ENCODE measurements at places on chromosomes 3 and 15.

DNA sequence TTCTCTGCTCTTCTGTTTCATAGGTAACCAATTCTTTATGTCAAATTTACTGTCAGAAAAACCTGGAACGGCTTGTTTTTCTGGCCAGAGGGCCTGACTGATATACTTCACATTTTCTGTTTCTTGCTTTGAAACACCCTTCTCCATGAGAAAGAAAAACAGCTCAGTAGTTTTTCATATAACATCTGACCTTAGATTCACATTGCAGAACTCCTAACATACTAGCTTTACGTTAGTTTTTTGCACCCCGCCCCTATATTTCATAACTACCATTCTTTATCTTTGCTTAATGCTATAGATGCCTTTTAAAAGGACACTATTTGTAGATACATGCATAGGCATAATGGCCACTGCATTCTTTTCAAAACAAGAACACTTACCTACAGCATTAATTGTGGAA lies 83.9 kb upstream of the TSC22D2 start:
- no peak for DNase-seq

GRCh38 chr3:63042833-63043232 lies 167.6 kb upstream of the CADPS start:
- no peak for DNase-seq

DNA sequence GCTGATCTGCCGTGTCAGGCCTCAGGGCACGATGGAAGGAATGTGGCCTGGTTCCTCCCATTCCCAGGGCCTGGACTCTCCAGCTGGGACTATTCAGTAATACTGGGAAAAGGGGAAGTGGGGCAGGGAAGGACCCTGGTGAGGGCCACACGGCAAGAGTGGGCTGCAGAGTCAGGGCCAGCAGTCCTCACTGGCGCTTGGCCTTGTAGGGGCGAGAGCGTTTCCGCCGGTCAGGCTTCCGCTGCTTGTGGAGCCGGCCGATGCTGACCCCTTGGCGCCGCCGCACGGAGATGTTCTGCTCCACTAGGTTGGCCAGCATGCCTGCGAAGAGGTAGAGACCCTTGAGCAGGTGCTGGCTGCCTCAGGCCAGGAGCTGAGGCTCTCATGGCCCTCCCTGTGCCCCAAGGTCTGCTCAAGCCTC lies 42.8 kb downstream of the SEMA3G start:
- no peak for DNase-seq

GRCh38 chr3:26422415-26422814 lies 200.2 kb upstream of the LRRC3B start:
- no peak for DNase-seq

GRCh38 chr15:85415783-85416182 lies 35.4 kb downstream of the AKAP13 start:
- DNase-seq: no peak

DNA sequence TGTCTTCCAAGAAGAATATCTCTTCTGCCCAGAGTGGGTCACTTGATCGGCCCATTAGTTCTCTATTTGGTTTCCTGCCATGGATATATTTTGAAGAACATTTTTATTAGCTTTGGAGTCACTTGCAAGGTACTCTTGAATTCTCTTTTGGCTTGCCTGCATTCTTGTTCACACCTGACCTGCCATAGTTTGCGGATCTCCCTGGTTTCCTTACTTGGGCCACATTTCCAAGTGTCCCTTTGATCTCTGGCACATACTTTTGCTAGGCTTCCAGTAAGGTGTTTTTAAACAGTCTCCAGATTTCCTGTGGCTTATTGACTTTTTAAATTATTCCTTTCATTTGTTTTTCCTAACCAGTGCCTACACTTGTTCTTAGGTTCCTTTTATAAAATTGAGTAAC lies 488.5 kb upstream of the MDFIC2 start:
- no peak for DNase-seq

GRCh38 chr3:196339493-196340254 lies 1.5 kb upstream of the TM4SF19 start:
- DNase-seq: no peak

DNA sequence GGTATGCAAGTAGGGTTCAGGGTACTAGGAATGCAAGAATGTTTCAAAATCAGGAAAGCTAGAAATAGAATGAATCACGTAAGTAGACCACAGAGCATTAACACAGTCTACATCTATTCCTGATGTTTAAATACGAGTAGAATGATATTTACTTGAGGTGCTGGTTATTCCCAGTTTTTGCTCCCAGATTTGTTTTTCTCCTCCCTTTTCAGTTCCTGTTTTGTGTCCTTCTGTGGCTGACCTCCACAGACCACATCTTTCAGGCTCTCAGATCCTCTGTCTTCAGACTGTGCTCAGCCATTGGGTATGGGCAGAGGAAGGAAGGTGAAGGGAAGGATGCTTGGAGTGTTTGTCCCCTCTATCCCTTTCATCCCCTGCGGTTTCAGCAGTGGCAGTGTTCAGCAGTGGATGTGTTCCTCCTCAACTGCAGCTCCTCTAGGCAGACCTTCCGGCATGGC lies 276.6 kb downstream of the ZNF621 start:
- peak; percentile 30 for DNase-seq

DNA sequence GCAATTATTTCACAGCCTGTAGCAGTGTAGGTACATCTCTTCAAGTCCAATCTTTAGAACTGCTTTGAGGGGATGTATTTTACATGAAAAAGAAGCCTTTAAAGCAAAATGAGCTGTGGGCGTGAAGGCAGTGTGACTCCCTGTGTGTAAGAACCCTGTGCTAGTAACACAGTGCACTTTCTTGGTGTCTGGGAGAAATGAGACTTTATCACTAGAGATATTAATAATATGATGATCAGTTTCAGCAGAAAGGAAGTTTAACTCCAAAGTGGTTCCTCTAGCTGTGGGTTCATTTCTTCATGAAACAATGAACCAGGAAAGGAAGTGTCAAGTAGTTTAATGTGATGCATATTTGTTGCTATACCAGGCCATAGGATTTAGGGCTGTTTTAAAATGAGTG lies 41.5 kb downstream of the SLCO3A1 start:
- no peak for DNase-seq

DNA sequence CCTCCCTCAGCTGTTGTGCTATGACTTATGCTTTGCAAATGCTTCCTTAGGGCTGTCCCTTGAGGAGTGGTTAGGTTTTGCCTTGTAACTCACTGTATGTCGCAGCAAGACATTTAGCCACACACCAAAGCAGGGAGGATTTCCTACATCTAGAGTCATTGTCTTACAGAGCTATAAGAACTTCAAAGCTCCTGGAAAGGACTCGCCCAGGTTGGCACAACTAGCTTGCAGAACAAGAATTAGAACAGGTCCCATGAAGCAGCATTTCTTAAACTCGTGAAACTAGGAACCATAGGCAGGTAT lies 19.4 kb upstream of the ACAP2 start:
- no peak for DNase-seq

- no peak for DNase-seq
These were observed 919.0 kb downstream of the EPHA3 start for GRCh38 chr3:90026406-90026805.

GRCh38 chr15:79562899-79563298 lies 130.8 kb downstream of the MINAR1 start:
- DNase-seq: no peak

GRCh38 chr15:59105854-59106253 lies 908 bp downstream of the CCNB2 start:
- no peak for DNase-seq

- no peak for DNase-seq
These were observed 15.6 kb downstream of the SENP5 start for GRCh38 chr3:196883361-196883760.

DNA sequence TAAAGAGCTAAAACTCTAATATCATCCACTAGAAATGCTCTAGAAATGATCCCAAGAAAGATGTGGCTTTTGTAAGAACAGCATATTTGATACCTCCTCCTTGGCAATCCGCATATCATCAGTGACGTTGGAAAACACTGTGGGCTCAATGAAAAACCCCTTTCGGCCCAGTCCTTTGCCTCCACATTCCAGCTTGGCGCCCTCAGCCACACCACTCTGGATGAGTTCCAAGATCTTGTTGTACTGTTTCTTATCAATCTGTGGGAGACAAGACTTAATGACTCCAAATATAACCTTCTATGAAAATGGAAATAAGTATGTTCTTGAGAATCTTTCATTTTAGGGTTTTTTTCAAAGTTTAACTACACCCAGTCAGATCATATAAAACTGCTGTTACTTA lies 103.6 kb downstream of the ALDH1A2 start:
- no peak for DNase-seq

GRCh38 chr15:73930371-73930770 lies 4.1 kb downstream of the LOXL1 start:
- no peak for DNase-seq

DNA sequence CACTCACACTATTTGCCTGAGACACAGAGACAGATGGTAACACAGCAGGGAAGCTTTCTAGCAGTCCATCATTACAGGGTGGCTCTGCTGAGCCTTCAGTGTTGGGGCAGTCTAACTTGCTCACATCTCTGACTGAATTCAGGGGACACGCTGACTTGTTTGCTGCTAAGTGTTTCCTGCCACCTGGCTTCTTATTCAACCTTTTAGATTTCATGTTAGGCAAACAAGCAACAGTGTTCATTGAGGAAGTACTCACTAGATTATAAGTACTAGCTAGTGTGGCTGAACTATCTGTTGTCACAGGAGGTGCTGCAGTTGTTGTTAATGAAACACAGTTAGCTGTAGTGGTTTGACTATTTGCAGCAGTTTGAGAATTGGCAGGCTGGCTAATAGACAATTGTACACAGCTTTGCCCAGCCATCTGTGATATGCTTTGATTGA lies 37.3 kb downstream of the USF3 start:
- DNase-seq: no peak

DNA sequence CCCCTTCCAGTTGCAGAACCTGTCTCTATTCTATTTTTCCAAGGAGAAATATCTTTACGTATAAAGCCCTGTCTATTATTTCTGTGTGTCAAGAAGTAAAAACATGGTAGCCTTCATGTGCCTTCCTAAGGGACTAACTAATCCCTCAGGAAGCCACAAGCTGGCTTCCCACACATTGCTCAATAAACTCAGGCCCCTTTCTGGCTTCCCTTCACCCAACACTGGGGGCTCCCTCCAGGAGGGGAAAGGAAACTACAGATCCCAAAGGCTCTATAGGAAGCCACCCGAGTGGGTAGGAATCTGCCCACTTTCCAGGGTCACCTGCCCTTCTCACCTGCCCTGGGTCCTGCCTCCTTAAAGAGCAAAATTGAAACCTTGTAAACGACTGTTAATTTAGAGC lies 4.6 kb downstream of the TLE3 start:
- no peak for DNase-seq

GRCh38 chr3:47225310-47225906 lies 57.2 kb downstream of the KIF9 start:
- no peak for DNase-seq

GRCh38 chr3:48502728-48503168 lies 1.2 kb downstream of the SHISA5 start:
- no peak for DNase-seq

DNA sequence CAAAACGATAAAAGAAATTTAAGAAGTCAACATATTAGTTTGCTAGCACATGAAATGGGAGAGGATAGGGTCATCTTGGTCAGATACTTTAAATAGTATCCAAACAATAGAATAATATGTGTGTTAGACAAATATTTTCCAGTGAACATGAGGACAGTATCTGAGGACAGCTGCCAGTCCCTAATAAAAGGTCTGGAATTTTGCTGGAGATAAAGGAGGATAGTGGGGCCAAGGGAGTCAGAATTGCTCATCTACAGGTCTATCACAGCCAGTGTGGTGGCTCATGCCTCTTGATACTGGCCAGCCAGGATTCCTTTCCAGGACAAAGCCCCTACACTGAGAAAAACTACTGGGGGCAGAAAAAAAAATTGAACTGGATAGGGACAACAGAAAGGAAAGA lies 74.0 kb downstream of the HERC1 start:
- DNase-seq: no peak

DNA sequence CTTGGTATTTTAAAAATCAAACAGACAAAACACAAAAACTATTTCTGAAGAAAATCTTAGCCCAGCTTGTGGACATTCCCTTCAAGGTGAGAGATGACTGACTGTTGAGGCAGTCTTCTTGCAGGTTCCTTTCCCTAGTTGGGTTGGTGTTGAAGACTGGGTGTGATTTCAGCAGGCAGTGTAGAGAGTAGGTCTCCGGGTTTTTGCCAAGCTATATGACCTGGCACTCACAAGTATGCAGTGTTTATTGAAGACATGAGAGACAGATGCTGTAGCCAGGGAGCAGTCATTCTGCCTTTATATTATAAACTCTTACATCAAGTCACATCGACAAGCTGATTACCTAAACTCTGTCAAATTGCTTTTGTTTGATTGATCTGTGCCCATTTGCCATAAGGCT lies 17.5 kb downstream of the SENP8 start:
- no peak for DNase-seq

DNA sequence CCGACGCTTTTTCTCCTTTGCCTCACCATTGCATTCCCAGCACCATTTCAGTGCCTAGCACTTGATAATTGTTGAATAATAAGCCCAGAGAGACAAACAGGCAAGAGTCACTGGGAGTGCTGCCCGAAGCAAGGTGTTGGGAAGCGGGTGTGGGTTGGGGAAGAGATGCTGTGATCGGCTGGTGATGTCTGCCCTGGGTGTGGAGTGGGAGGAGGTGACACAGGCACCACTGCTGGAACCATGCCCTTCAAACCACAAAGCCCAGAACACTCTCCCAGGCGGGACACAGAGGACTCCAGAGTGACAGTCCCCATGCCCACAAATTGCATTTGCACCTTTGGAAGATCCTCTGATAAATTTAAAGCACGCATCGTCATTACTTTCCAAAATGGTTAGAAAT lies 148.2 kb downstream of the CHSY1 start:
- no peak for DNase-seq

DNA sequence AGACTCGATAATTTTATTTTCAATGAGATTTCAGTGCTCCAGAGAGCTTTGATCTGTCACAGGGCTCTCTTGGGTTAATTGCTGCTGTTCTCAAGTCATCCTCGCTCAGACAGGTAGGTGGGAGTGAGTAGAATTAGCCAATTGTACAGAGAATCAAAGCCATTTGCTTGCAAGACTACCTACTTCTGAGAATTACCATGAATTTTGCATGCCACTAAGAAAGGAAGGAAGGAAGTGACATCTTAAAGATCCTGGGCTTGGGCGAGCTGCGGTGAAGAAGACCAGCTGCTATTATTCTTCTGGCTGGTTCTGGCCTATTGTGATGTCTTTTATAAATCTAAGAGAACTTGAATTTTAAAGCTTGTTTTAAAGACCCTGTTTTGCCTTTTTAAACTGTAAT lies 154.1 kb upstream of the LPP start:
- DNase-seq: no peak

DNA sequence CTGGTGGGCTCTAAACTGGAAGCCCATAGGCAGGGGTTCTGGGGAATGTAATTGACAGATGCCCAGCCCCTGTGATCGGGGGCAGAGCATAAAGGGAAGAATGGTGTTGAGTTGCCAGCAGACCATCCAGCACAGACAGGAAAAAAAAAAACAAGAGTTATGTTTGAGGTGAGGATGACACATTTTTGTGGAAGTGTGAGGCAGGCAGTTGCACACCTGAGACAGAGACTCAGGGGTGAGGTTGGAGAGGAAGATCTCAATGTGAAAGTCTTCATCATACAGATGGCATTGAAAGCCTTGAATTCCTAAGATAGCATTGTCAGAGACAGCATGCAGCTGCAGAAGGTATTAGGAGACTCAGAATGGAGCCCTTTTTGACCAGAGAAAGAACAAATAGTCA lies 18.6 kb upstream of the ST8SIA2 start:
- no peak for DNase-seq

- DNase-seq: no peak
These were observed 5.1 kb downstream of the LSAMP start for GRCh38 chr3:116440196-116440595.

- no peak for DNase-seq
These were observed 6.9 kb upstream of the TNFSF10 start for GRCh38 chr3:172530101-172530561.

- DNase-seq: no peak
These were observed 195.4 kb downstream of the RAP2B start for GRCh38 chr3:153357436-153357835.

Measured in SW 1271 (cell line).